SW 1271 (cell line): ENCODE measurements at places on chromosomes 6 and 20.

GRCh38 chr6:1285556-1285955 is 26.3 kb upstream of the FOXQ1 start:
- no peak for DNase-seq

DNA sequence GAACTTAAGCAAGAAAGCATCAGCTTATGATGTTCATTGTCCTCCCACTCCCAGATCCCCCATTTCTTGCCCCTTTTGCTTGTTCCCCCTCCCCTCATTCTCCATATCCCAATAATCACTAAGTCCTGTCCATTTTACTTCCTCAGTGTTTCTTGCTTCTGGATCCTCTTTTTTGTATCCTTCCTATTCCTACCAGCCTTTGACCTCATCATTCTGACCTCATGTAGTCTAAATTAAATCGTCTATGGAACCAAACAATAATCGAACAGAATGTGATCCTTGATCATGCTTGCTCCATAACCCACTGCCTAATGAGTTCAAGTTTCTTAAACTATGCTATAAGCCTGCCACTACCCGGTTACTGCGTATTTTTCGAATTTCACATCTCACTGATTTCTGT is 5.4 kb upstream of the RSPH3 start:
- no peak for DNase-seq

GRCh38 chr6:137871291-137871690 is 4.2 kb downstream of the TNFAIP3 start:
- DNase-seq, result no peak

DNA sequence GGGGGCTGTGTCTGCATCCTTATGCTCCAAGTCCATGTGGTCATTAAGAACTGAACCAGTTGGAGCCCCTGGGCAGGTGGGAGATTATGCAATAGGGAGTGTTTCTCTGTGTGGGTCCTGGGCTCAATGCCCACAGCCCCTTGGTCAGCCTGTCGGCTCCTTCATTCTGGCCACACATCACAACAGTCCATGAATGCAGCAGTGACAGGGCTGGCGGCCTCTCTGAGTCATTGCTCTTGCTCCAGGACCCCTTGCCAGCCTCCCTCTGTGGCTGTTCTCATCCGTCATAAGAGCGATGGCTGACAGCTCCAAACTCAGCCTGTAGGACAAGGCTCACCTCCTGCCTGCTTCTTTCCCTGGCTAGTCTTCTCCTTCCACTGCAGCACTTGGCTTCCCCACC is 609.5 kb upstream of the CDH4 start:
- no peak for DNase-seq

GRCh38 chr6:121886223-121886830 is 450.9 kb downstream of the GJA1 start:
- DNase-seq, result no peak

DNA sequence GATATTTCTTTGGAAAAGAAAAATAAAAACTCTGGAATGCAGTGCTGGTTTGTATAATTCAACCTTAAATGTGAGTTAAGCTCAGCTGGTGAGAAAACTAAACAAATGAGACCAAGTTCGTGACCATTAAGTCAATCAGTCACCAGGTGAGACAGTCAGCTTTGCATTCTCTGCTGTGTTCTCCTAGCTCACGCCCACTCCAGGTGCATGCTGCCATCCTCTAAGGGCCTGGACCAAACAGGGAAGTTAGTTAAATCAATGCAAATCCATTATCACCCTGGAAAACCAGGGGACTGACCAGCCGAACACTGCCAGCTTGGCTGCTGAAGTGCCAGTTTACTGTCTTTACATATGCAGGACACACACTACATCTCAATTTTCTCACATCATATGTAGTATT is 7.2 kb downstream of the TPBG start:
- DNase-seq, result no peak

DNA sequence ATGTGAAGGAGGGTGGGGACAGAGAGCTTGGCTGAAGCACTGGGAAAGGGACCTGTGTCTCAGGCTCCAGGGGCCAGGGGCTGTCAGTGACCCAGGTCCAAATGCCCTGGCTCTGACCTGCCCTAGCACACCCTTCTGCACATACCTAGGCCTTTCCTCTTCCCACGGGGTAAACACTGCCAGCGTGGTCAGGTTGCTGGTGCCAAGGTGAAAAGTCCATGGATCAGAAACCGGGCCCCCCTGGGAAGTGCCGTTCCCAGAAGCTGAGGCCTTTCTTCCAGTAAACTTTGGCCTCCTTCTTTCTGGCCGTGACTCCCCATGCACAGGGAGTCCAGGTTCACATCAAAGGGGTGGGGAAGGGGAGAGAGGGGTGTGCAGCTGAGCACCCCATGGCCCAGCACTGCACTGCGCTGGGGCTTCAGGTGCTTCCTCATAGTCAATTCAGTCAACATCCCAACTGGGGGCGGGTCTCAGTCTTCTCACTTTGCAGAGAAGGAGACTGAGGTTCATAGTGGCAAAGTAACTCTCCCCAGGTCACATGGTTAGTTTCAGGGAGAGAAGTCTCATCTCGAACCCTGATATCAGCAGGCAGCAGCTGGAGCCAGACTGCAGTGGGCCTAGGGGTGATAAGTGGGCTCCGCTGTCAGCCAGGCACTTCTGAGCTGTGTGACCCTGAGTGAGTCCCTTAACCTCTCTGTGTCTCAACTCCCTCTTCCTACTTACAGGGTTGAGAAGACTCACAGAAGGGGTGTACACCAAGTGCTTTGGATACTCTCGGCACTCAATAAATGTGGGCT is 17.0 kb downstream of the PCK1 start:
- DNase-seq, result no peak

- DNase-seq, result peak; percentile 51
Observed at GRCh38 chr6:149334682-149335160, 17.2 kb downstream of the TAB2 start.

DNA sequence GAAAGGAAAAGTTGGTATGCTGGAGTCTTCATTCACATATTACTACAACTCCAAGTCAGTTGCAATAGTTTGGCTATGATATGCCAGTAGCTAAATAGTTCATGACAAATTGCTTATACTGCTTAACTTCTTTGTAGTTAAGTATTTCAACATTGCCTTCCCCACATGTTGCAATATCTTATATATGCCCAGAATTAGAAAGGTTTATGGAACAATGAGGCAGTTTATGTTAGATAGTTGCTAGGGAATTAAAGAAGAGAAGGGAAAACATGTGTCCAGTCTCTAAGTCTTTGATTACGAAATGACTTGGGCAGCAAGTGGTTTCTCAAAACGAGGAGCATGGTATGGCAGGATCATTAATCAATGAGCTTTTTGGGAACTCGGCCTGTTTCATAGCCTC is 145.8 kb downstream of the PLCB4 start:
- DNase-seq, result no peak

DNA sequence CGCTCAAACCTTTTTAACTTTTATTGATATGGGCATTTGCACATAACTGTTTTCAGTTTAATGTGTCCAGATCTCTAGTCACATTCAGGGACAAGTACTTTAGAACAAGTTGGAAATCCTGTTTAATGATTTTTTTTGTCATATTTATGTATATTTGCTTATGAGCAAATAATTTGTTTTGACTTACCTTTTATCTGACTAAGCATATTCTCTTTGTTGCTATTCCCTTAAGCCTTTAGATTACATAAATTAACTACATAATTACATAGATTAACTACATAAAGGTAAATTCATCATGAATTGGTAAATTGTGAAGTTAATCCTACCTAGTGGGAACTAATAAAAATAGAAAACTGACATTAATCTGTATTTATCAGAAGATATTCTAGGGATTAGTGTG is 523.5 kb upstream of the MAN1A1 start:
- DNase-seq, result no peak

DNA sequence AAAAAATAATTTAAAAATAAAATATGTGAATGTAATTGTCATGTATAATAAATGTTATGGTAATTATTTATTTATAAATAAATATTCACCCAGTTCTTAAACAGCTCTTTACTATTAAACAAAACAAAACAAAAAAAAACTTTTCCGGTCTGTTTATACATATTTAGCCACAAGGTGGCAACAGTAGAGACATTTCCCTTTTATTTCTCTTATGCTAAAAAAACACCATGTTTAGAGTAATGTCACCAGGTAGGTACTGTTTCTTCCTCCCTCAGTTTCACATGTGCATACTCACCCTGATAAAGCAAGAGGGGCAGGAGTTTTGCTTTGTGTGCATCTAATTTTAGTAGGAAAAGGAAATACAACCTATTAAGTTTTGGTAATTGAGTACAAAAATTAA is 610.4 kb upstream of the IMPG1 start:
- DNase-seq, result peak; percentile 44

DNA sequence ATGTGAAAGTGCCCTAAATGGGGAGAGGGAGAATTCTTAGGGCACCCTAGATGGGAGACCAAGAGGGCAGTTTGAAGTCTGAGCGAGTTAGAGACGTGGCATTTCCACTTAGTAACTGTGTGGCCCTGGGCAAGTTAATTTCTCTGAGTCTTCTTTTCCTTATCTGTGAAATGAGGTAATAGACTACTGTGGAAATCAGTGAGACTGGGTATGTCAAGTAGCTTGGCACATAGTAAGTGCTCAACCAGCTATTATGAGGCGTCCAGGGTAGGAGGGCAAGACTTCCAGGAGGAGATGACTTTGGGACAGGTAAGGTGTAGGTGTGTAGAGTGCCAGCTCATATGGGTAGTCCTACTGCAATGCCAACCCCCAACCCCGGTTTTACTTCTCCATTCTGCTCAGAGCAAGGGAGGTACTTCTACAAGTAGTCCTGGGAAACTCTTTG is 770 bp downstream of the KIF3B start:
- DNase-seq, result no peak

- no peak for DNase-seq
Observed at GRCh38 chr6:151164383-151164782, 75.4 kb upstream of the AKAP12 start.

DNA sequence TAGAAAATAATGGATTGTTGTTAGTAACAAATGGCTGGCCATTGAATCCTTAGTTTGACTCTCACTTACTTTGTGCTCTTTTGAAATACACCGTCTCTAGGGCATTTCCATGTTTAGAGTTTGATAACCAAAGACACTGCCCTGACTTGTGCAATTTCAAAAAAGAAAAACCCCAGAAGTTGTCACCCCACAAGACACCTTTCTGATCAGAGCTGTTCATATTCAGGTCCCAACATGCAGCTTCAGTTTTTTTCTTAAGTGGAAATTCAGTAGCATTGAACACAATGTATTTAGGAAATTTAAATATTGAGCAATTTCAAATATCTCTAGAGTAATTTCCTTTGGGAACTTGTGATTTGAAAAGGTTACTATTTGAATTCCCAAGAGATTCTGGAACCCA is 19.4 kb downstream of the CRYBG1 start:
- no peak for DNase-seq

DNA sequence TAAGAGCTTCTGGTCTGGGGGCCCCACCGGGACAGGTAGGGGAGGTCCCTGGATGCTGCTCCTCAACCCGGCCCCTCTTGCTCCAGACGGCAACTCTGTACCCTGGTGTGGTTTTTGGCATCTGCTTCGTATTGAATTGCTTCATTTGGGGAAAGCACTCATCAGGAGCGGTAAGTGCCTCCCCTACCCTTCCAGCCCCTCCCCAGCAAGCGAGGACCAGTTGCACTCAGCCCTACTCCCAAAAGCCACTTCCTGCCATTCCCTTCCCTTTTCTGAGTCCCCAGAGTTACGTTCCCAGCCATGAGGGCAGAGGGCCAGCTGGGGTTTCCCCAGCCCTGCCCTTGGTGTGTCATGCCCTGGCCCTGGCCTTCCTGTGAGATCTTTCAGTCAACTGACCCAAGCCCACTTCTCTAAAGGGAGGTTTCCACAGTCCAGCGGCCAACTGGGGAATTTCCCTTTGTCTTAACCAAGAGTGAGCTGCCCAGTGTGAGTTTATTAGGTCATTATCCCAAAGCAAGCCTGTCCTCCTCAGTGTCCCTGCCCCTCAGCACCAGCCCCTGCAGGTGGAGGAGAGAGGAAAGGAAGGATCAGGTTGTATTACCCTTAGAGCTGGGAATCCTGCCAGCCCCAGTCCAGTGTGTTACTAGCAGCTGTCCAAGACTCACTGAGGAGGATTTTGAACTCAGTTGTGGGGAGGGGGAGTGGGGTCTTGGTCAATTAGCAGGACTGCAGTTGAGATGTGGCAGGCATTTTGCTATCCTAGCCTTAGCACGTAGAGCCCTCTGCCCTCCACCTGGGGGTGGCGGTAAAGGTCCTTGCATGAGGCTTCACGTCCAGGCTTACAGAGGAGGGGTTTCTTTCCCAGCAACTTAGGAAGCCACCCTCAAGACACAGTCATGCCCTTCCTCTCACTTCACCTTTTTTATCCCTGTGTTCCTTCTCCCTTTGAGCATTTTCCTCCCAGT is 45.8 kb downstream of the TM9SF4 start:
- DNase-seq, result peak; percentile 81

GRCh38 chr20:63850689-63851547 is 10.4 kb upstream of the ABHD16B start:
- DNase-seq, result no peak

GRCh38 chr20:59636766-59637370 is 32.5 kb downstream of the PHACTR3 start:
- DNase-seq, result no peak

GRCh38 chr6:145112711-145113148 is 622.6 kb downstream of the EPM2A start:
- no peak for DNase-seq

DNA sequence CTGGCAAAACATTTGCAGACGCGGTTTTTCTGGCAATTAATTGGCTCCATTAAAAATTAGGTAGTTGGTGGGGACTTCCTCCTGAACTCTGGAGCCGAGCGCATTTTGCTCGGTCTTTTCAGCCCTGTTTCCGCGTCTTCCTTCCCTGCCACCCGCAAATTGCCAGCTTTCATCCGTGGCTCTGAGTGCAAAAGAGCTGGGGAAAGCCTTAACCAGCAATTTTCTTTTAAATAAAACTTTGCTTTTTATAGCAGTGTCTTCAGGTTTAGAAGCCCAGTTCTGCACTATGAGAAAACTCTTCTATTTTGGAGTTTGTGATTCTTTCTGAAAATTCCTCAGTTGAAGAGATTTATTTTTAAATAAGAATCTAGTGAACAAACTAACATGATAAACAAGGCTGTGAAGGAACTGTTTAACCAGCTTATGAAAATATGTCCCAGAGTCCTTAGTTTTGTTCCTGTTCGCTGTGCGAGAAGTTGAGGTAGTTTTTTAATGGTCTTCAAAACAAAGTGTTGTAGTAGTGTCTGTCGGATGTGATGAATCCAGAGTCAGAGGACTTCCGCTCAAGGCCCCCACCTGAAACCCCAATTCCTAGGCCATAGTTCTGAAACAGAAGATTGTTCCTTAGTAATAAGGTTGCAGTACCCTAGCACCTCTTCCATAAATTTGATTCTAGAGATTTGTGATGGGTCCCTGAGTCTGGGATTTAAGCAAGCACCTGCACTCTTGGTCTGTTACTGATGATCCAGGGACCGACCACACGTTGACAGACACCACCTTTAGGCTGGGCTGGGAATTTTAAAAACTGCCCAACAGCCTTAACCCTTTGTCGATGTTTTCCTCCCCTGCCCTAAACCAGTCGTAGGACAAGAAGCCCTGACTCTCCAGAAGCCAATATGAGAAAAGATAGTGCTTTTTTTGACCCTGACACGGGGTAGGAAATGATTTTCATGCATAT is 950 bp downstream of the KCTD20 start:
- DNase-seq, result no peak

DNA sequence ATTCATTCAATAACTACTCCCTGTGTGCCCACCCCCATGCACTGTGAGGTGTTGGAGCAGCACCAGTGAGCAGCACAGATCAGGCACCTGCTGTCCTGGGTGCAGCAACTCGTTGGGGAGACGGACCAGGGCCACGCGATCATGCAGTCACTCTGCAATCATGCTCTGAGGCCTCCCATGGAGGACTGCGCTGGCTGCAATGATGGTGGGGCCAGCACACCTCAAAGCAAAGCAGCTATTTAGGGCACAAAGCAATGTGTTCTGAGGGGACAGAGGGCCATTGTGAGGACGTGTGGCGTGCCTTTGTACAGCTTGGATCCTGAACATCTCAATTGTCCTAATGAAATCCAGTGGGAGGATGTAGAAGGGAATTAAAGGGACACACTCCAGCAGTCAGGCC is 41.0 kb upstream of the MPC1 start:
- no peak for DNase-seq
